NCI-H1436 (cell line): ENCODE measurements at places on chromosomes 5 and 9.

DNA sequence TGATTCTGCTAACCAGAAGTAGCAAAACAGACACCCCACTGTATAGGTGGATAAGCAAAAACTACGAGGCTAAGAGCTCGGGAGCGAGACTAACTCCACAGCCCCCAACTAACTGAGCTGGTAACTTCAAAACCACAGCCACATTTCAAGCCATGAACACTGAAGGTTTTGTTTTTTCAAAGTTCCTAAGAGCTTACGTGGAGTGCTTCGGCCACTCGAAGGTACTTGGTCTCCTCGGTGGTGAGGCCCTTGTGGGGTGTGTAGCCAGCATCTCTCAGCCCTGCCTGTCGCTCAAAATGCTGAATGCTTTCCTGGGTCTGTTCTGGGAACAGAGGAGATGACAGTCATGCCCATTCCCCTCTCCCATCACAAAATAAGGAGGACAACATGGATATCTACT lies 11.1 kb downstream of the KIAA1191 start:
- no peak for DNase-seq

GRCh38 chr9:73265876-73266275 lies 114.2 kb downstream of the ANXA1 start:
- DNase-seq: no peak

DNA sequence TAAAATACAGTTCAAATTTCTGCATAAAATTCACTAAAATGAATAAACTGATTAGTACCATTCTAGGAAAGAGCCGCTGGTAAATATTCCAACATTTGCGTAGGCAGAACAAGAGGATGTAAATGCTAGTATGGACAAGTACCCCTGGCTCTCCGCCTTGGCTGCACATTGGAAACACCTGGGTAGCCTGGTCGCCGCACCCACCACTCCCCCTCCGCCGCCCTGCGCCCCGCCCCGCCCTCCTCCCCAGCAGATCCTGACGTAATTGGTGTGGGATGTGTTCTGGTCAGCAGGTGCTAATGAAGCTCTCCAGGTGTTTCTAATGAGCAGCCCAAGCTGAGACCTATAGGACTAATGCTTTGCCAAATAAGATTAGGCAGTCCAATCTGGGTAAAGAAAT lies 225.7 kb downstream of the FRMD3 start:
- DNase-seq: no peak

DNA sequence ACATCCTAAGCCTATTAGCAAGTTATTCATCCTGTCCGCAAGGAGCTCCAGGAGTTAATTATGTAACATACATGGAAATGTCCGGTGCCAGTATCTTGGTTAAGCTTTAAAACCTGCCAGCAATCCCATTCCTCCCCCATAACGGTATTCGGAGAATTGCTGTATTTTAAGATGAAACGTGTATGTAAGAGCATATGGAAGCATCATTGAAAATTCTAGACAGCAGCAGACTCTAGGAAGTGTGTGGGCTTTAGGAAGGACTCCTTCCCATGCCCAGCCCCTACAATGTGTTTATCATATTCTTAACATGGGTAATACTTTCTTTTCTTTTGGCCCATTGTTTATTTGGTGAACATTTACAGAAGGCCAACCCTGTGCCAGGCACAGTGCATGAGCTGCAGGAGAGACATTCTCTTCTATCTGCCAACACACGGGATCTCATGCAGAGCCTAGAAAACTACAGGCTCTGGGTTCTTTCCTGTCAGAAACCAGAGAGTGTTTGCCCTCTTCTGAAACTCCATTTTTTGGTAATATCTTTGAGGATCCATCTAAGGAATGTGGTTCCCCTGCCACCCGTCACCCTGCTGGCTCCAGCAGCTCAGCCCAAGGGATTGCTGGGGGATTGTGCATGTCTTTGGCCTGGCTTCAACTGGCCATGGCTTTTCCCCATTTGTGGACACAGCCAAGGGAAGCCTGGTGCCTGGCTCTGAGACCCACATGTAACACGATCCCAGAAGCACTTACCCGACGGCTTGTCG lies 15.1 kb downstream of the ANGPTL2 start:
- no peak for DNase-seq

GRCh38 chr5:31531543-31531887 lies 378 bp downstream of the DROSHA start:
- DNase-seq: no peak

DNA sequence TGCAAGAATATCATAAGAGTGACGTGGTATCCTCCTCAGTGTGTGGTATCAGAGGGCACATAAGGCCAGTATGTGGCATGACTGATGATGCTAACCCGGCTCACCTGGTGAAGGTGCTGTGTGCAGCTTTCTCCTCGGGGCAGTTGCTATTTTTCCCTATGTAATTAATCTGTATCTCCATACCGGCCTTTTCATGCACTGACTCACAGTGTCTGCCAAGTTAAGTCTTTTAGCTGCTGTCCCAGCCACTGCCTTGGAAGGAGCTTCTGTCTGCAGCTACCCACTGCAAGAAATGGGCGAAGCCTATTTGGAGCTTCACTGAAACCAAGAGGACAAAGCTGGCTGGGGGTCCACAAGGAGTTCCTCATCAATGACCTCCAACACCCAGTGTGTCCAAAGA lies 46.0 kb downstream of the NXNL2 start:
- no peak for DNase-seq

- DNase-seq: no peak
Observed at GRCh38 chr9:113241161-113241560, 19.8 kb downstream of the SLC31A1 start.

- no peak for DNase-seq
Observed at GRCh38 chr9:118367383-118367782, 663.2 kb downstream of the TLR4 start.

- no peak for DNase-seq
Observed at GRCh38 chr9:136625101-136626065, 37.3 kb upstream of the EGFL7 start.

DNA sequence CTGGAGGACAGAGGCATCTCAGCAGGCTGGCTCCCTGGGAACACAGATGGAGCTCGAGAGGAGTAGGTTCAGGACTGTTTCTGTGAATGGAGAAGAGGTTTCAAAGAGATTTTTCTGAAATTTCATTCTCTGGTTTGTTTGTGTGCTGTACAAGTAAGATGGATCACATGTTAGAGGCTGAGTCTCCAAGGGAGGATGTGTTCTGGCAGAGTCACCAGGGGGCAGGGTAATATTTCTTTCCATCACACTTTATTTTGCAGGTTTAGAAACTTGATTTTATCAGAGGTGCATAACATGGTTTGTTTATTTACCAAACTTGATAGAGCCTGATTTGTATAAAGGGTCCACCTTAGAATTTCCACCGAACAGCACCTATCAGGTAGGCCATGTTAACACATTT lies 69.2 kb upstream of the ARL15 start:
- no peak for DNase-seq
